Nasal cavity respiratory epithelium epithelial cell of viscerocranial mucosa (primary cell): ENCODE measurements at places on chromosomes 11 and 22. TPM values are rescaled to one million over a fixed set of nuclear protein-coding genes. Genes with fewer than 3 reads are reported as not detected.

Gene VSIG10L2
- under 0.01 and 0.14 TPM in 2 replicates for total RNA-seq

Gene NPAS4
- not detected in 2 replicates for total RNA-seq

Gene LDHAL6A
- not detected in 2 replicates for total RNA-seq

Gene EEF1G
- 1,482 and 1,970 TPM in 2 replicates for total RNA-seq

Gene PNPLA5
- not detected in 2 replicates for total RNA-seq

Gene BEST1
- total RNA-seq = 2.3 and 2.4 TPM in 2 replicates

Gene GGT1
- 7.3 and 7.9 TPM in 2 replicates for total RNA-seq

Gene FOLR3
- total RNA-seq = 19.7 and 23.6 TPM in 2 replicates

Gene SCGB1C1
- total RNA-seq = not detected in 2 replicates

Gene TRMT112
- 120 and 340 TPM in 2 replicates for total RNA-seq
